ENCODE measurements at places on chromosomes 12 and 14.

GRCh38 chr12:52029685-52030084, 21.6 kb upstream of the NR4A1 start:
- DNase-seq = no peak

- DNase-seq = no peak
These were observed 756 bp downstream of the RNASE7 start for GRCh38 chr14:21042918-21043317.

GRCh38 chr14:37753459-37753858, 158.0 kb downstream of the TTC6 start:
- no peak for DNase-seq

DNA sequence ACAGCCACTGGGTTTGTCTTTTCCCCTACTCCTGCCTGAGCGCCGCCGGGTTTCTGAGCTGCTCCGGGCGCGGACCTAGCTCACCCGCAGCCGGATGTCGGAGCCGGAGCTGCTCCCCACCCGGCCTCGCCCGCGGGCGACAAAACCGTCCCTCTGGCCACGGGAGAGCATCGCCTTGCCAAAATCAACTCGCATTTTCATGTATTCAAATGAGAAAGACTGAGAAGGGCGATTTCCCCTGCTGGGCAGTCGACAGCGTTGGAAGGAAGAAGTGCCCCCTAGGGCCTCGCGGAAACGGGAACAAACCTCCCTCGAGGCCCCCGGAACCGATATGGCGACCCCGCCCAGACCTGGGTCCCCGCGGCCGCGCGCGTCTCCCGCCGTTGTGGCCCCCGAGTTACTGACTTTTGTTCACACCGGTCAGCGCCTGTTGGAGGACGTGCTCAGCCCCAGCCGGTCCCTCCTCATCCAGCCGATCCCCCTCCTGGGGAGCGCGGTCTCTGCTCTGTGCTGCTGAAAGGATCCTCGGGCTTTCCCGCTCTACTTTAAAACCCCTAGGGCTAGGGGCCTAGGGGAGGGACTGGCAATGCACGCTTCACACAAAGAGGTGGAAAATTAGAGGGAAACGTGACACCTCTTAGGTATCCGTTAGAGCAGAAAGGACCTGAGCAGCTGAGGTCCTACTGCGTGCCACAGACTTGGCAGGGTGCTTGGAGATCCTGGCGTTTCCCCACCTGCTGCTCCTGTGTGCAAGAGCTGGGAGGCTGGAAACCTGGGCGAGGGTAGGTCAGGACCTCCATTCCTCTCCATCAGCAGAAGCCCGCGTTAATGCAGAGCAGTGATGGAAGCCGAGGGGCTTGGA, 4.3 kb downstream of the TTC6 start:
- DNase-seq = no peak

DNA sequence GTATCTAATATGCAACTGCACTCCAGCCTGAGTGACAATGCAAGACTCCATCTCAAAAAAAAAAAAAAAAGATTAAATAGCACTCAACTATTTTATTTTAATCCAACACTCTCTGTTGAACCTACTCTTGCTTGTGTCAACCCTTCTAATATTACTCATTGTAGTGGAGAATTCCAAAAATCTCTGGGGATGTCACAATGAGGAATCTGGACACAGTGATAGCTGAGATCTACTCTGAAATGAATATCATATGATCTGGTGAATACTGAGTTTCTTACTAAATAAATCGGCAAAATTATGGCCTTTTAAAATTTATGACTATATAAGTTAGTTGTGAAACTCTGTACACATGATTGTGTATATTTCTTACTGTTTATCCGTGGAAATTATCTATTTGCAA, 418.2 kb downstream of the BCAT1 start:
- no peak for DNase-seq

DNA sequence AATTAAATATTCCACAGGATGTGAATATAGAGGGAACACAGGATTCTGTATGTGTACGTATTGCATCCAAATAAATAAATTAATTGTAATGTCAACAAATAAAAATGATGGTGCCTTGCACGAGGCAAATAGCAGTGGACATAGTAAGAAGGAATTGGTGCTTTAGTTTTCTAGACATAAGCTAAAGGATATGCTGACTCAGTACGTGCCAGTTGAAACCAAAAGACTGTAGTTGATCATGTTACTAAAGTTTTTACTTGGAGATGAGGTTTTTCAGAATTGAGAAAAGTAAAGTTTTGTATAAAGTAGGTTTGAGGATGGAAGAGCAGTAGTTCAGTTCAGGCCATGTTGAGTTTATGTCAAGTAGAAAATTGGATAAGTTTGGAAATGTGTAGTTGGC, 807.2 kb downstream of the SLC16A7 start:
- DNase-seq = no peak

DNA sequence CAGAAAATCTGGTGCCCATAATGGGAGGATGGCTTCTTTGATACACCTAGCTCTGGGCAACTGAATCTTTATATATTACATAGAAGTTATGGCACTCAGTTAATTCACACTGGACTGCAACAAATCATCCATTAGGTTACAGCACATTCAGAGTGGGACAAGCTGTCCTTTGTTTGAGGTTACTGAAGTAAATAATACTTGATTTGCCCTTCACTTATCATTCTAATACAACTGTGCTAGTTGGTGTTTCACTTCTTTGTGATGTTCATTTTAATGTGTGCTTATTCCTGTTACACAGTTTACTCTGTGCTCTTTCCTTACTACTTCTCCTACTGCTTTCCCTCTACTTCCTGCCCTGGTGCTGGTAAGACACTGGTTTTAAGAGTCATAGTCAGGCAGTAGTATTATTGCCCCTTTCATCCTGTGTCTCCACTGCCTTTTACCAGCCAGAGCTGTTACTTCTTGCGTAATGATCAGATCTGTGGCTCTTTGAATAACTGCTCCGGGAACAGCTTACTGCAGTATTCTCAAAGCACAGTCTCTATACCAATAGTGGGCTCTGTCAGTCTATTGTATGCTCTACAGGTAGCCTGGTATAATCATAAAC, 36.4 kb upstream of the GXYLT1 start:
- no peak for DNase-seq

DNA sequence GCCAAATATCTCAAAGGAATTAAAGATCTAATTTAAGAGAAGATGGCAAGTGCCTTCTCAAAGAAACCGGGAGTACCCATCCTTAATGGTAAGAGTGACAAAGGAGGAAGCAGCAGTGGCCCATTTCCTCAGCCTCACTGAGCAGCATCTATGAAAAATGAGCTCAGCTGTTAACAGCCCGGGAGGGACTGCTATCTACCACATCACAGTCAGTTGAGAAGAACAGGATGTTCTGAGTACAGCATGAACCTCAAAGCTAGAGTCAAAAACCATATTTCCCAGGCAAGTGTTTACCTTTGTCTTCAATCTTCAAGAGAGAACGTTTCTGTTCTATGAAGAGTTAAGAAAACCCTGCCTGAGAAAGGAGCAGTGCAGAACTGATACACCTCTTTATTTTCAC, 115.0 kb downstream of the BTG1 start:
- no peak for DNase-seq

- DNase-seq = no peak
These were observed 66.5 kb downstream of the PPP2R5C start for GRCh38 chr14:101828046-101828445.

- DNase-seq = no peak
These were observed 14.7 kb downstream of the BLTP3B start for GRCh38 chr12:100127766-100128511.

Measured in activated CD4-positive, alpha-beta T cell treated with anti-CD3 and anti-CD28 coated beads, Interleukin-2, amount 50 U/mL, for 48 hours (primary cell).